ENCODE measurements at places on chromosomes 2 and 18.

DNA sequence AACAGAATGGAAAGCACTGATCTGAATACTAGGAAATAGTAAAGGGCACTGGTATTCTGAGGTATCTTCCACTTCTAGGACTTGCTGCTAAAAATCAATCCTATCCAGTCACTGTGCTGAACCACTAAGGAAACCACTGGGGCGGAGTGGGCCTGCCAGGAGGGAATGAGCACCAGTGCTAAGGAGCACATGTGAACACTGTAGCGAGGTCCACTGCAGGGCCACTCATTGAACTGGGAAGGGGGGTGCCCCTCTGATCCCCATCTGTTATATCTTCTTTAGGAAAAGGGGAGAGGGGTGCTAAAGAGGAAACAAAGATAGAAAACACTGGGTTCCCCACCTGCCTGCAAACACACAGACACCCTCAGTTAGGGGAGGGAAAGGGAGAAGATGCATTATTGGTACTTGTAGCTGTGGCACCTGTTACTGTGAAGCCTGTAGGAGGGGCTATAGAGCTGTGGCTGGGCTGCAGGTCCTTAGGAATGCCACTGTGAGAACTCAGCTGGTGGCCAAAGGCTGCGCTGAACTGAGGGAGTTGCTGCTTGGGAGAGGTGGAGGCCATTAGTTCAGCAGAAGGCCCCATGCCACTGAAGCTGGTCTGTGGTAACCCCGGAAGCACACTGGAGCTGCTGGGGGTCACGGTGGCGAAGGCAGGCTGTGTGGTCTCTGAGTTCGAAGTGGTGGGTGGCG lies 81.8 kb downstream of the INO80D start:
- DNase-seq: no peak

DNA sequence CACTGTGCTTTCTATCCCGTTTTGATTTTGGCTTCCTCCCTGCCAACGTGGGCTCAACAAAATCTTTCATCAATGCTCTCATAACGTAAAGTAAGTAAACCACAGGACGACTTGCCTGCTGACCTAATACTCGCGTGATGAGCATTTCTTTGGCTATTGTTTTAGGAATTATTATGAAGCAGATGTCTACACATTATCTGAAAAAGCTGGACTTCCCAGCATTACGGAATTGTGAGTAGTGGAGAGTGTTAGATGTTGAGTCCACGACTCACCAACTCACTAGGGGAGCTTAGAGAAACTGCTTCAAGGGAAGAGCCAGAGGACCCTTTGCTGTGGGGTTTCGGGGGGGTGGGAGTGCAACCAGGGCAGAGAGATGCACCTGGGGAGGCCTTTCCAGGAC lies 21.9 kb downstream of the HJURP start:
- no peak for DNase-seq

- DNase-seq: no peak
These were observed 316.0 kb downstream of the MTX2 start for GRCh38 chr2:176585291-176585690.

GRCh38 chr2:17634997-17635396 lies 94.5 kb downstream of the VSNL1 start:
- DNase-seq: no peak

DNA sequence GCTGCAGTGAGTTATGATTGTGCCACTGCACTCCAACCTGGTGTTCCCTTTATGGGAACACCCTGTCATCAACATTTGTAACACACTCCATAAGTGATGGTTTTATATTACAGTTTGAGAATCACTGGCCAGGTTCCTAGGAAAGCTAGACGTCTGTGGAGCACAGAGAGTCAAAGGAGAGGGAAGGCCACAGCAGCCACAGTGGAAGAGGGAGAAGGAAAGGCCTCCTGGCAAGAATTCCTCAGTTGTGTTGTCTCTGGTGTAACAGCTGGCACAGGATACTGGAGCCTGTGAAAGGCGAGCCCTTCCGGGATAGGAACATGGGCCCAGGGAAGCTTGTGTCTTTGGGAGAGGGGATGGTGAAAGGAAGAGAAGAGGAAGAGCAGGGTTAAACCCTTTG lies 360.5 kb upstream of the PIK3C3 start:
- DNase-seq: no peak

Measured in left forelimb (tissue), 1 donor.